ENCODE measurements at places on chromosomes 1 and 21.
A peak's percentile ranks its signal among the peaks of the same experiment; 100 is the strongest.

DNA sequence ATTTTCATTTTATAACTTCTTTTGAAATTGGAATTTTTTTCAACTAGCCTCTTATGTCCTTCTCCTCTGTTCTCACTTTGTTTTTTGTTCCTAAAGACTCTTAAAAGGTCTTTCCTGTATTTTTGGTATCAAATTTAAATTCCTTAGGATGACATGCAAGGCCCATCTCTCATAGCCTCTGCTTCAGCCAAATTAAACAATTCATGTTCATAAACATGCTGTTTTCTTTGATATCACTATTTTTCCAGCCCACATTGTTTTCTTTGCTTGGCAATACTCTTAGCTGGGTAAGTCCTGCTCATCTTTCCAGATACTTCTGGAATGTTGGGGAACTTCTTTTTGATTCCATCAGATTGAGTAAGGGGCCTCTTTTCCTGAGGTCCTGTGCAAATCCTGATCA is 55.8 kb upstream of the GPR88 start:
- DNase-seq, result no peak

GRCh38 chr1:201140235-201140940 is 13.4 kb upstream of the ASCL5 start:
- DNase-seq, result no peak

DNA sequence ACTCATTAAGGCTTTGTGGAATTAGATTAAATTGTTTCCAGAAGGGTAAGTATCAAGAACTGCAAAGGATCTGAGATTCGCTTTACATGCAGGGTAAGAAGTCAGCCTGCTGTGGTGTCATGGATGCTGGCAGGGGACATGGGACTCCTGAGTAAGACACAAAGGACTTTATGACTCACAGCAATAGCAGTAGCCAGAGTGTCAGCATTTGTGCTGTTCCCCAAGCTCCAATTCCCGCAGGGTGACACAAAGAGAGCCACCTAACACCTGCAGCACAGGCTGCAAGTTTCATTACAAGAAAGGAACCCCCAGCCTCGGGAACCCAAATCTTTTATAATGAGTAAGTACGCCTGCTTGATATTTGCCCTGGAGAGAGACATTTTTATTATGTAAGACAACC is 298.1 kb upstream of the POU3F1 start:
- DNase-seq, result no peak

DNA sequence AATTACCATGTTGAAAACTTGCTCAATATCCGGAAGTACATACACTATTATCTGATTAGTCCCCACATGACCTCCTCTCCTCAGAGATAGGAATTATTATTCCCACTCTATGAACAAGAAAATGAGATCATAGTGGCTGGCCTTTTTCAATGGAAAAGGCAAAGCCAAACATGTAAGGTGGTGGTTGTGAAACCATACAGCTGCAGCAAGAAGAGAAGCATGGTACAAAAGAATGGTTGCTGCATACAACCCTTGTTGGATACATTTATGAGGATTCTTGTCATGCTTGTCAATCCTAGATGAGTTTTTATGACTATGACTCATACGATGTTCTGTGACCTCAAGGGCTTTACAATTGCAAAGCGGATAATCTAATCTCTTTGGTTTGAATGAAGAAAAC is 514.7 kb downstream of the PLPP3 start:
- DNase-seq, result no peak

GRCh38 chr1:81391125-81391828 is 409.5 kb upstream of the ADGRL2 start:
- DNase-seq, result no peak

DNA sequence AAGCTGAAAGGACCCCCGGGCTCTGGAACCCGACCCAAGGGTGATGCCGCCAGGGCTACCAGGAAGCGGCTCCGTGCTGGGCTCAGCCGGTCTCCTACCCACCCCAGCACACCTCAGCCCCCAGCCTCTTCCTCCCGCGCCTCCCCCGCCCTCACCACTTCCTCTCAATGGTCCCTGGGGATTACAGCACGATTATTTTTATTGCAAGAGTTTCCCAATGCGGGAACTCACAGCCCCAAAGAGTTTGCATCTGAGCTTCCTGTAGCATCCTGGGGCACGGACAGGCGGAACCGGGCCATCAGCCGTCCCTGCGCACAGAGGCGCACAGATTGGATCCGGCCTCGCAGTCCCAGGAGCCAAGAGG is 8.7 kb upstream of the SLX9 start:
- no peak for DNase-seq

DNA sequence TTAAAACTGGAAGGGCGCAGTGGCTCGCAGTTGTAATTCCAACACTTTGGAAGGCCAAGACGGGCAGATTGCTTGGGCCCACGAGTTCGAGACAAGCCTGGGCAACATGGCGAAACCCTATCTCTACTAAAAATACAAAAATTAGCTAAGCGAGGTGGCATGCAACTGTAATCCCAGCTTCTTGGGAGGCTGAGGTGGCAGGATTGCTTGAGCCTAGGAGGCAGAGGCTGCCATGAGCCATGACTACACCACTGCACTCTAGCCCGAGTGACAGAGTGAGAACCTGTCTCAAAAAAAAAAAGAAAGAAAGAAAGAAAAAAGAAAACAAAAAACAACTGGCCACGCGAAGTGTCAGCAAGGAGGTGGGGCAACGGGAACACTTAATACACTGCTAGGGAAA is 6.3 kb downstream of the UBE2G2 start:
- DNase-seq, result no peak

GRCh38 chr1:171486048-171486519 is 754 bp downstream of the PRRC2C start:
- DNase-seq, result peak; percentile 88

DNA sequence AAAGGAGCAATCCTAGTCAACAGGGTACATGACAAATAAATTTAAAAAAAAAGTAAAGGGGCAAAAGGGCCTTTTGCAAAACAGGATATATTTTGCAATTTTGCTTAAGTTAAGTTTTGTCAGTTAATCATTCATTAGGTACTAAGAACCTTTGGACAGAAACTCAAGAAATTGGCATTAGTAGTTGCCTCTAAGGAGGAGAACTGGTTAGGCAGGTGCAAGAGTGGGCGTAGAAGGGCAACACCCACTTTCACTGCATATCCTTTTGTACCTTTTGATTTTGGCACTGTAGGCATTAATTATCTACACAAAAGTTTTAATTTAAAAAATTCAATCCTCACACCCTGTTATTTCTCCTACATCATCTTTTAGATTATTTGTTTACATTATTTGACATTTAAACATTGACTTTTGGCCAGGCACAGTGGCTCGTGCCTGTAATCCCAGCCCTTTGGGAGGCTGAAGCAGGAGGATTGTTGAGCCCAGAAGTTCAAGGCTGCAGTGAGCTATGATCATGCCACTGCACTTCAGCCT is 4.3 kb downstream of the DDAH1 start:
- no peak for DNase-seq

GRCh38 chr1:66767626-66768025 is 15.4 kb downstream of the DYNLT5 start:
- no peak for DNase-seq

DNA sequence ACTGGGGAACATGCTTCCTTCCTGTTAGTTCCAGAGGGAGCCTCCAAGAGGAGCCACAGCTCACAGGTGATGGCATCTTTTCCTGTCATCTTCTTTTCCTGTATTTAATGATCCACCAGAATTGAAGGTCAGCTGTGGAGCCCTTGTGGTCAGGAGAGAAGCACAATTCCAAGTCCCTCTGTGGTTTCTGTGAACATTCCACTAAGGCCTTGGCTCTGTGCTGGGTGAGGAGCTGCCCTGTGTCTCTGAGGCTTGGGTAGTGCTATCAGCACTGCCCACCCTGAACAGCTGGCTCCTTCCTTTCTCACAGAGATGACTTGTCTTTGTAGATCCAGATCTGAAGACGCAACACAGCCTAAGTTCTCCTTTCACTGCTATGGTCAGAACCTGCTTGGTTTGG is 141.9 kb upstream of the MAP1LC3C start:
- no peak for DNase-seq

GRCh38 chr21:28427394-28428022 is 565.2 kb downstream of the LTN1 start:
- DNase-seq, result no peak

- DNase-seq, result no peak
Observed at GRCh38 chr1:169570172-169570574, 16.1 kb downstream of the F5 start.

DNA sequence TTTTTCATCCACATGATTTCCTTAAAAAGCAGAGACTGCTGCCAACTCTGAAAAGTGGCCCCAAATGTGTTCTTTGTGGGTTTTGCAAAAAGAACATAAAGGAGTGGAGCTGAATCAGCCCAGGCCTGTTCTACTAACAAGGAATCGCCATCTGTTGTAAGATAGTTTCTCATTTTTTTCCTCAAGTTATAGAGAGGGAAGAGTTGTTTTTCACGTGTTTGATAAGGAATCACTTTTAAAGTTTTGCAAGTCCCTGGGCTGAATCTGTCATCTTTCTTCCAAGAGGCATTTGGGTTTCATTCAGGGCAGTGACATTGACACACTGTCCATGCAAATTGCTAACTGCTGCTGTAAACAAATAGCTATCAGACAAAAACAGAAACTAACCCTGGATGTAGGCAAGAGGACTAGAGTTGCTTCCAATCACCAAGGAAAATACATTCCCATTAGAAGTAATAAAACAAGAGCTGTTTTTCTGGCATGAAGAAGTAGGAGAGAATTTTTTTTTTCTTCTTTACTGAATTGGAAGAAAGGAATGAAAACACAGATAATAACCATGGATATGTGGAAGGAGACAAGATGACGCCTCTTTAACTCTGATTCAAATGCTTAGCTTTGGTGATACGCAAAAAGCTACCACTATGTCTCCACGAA is 58.8 kb upstream of the TBX15 start:
- no peak for DNase-seq

- DNase-seq, result no peak
Observed at GRCh38 chr1:192538407-192539296, 36.9 kb upstream of the RGS1 start.

GRCh38 chr1:145918992-145919939 is 749 bp upstream of the PEX11B start:
- no peak for DNase-seq

GRCh38 chr21:44089001-44089911 is 17.9 kb upstream of the PWP2 start:
- DNase-seq, result peak; percentile 29

DNA sequence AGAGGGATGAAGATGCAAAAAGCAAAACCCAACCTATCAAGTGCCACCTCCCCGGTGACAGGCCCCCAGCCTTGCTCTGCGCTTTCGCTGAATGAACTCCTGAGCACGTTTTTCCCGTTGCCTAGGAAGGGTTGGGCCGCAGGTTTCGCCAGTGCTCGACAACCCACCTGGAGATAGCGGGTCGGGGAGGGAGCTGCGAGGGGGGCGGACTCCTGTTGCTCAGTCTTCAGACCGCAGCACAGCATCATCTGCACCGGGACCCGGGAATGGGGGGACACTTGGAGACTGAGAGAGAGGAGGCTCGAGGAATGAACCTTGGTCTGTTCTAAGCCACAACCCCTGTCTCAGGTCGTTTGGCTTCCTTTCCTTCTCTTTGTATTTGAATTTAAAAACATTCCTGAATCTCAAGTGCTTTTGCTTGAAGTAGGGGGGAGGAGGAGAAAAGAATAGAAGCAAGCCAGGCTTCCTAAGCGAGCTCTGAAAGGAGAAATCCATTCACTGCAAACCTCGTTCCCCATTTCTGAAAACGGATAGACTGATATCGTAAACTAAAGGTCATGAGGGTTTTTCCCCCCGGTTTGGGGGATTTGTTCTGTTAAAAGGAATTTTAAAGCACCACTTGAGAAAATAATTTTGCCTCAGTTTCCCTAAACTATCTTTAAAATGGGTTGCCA is 1.2 kb downstream of the AK5 start:
- no peak for DNase-seq

GRCh38 chr1:168333562-168334276 is 53.0 kb downstream of the TBX19 start:
- no peak for DNase-seq

GRCh38 chr1:236140705-236141446 is 1.5 kb upstream of the GPR137B start:
- DNase-seq, result no peak

DNA sequence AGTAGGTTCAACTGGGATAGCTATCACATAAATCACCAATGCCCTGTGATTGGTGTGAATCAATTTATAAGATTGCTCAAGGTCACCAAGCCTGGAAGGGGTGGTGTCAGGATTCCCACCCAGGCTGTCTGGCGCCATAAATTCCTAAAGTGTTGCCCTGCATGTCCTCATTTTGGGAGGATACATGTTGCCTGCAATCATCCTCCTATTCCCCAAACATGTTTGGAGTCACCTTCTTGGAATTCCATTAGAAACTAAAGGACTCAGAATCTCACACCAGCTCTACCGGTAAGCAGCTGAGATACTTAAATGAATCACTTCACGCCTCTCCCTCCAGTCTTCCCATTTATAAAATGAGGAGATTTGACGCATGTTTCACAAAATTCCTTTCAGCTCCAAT is 54.1 kb upstream of the SLC45A1 start:
- no peak for DNase-seq

- DNase-seq, result no peak
Observed at GRCh38 chr1:26949926-26950319, 10.3 kb downstream of the KDF1 start.

- DNase-seq, result no peak
Observed at GRCh38 chr21:40819071-40819900, 27.7 kb downstream of the DSCAM start.

- no peak for DNase-seq
Observed at GRCh38 chr1:33902486-33903209, 38.8 kb downstream of the HMGB4 start.

GRCh38 chr1:195899762-195900352 is 708.4 kb downstream of the KCNT2 start:
- DNase-seq, result no peak

- DNase-seq, result no peak
Observed at GRCh38 chr1:15762546-15762945, 4.0 kb downstream of the FBLIM1 start.

- no peak for DNase-seq
Observed at GRCh38 chr1:170670802-170671628, 7.1 kb downstream of the PRRX1 start.

DNA sequence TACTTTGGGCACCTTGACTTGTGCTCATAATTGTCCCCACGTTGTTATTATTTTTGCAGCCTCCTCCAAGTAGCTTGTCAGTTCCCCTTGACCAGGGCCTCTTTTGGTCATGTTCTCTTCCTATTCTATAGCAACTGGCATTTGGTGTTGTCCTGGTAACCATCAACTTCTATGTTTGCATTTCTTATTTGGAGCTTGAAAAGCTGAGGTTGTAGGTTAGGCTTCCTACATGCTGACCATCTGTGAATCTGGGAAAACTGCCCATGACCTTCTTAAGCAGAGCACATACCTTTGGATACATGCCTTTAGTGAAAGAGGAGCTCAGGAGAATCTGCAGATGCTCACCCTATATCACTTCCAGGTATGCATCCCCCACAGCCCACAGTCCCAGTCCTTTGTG is 160.8 kb downstream of the HHAT start:
- no peak for DNase-seq

- DNase-seq, result no peak
Observed at GRCh38 chr1:151475175-151475574, 15.9 kb upstream of the POGZ start.

DNA sequence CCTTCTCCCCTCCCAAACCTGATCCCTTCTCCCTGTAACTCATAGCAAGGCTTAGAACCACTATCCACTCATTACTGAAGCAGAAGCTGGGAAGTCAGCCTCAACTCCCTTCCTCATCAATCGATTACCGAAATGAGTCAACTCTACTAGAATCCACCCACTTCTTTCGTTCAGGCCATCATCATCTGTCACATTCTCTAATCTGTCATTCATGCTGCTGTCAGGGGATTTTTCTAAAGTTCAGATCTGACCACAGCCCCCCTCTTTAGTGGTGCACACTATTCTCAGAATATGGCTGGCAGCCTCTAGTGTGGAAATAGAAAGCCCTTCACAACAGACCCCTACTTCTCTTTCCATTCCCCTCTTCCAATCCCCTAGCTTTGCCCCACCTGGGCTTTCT is 5.1 kb downstream of the NT5C1A start:
- no peak for DNase-seq

Measured in T-helper 22 cell (primary cell).